ENCODE measurements at places on chromosomes 5 and 9.

DNA sequence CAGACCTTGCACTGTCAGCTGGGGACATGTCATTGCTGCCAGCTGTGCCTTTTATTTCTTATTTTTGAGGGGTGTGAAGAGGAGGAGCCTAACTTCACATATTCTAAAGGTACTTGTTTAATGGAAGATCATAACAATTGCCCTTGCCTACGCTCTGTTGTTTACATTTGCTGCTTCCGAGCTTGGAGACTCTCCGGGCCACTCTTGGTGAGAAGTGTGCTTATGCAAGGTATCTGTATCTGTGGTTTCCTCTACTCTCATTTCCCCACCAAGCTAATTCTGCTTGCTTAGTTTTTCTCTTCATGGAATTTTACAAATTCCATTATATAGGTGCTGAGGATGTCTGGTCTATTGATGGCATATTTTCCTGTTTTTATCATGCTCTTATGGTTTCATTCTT, 105.3 kb downstream of the RASGRF2 start:
- no peak for DNase-seq

DNA sequence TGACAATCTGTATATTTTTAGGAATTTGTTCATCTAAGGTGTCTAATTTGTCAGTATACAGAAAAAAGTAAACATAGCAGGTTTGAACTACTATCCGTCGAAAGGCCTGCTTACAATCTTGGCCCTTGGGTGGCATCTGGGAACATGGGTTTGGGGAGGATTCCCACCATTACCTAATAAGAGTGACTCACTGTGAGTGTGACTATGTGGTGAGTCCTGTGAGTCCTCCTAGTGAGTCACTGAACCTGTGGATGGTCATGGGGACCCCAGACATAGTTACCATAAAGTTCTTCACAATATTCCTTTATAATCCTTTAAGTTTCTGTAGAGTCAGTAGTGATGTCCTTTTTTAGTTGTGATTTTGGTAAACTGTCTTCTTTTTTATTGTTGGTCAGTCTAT, 37.0 kb downstream of the RNF130 start:
- no peak for DNase-seq

- no peak for DNase-seq
These were observed 316.1 kb downstream of the PSAT1 start for GRCh38 chr9:78613006-78613405.

- DNase-seq: no peak
These were observed 12.4 kb upstream of the RALGPS1 start for GRCh38 chr9:126902210-126902609.

DNA sequence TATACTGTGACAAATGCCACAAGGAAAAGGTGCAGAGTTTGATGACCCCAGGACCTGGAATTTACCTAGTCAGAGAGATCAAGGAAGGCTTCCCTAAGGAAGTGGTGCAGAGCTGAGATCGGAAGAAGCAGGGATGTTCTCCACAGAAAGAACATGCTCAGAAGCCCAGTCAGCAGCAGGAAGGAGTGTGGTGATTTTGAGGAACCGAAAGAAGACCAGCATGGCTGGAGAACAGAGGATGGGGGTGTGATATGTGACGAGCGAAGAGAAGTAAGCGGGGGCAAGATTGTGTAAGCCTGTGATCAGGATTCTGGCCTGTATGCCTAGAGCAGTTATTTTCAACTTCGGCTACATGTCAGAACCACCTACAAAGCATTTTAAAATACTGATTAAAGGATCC, 18.7 kb upstream of the PIK3R1 start:
- DNase-seq: no peak

DNA sequence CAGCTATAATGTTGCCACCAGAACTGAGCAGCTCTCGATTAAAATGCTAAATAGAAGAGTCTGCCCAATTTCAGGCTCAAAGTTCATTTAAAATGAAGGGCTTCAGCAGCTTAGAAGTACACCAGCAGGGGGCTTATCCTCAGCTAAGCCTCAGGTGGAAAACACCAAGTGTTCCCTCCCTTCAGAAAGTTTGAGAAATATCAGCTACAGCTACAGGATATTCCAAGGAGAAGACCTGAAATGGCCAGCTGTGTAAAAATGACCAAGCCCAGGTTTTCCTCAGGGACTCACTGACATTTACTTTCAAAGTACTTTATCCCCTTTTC, 395.4 kb downstream of the DTWD2 start:
- no peak for DNase-seq

DNA sequence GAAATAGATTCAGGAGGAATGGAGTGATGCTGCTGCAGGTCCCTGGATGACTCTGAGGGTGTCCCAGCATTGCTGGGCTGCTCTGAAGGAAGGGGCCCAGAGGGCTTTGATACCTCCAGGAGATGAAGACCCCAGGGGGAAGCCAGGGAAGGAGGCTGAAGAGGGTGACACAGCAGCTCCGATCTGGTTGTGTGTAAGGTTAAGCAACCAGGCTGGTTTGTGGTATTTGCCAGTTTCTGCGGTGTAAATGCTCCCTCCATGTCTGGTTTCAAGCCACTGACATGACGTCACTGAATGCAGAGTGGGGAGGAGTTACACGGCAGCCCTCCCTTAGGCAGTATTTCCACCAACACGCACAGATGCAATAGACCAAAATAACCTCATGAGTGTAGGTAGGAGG, 40.0 kb upstream of the ORM1 start:
- peak; percentile 37 for DNase-seq

- DNase-seq: no peak
These were observed 16.5 kb downstream of the CSF2 start for GRCh38 chr5:132090107-132090506.

- DNase-seq: no peak
These were observed 33.9 kb upstream of the AOPEP start for GRCh38 chr9:94692601-94693000.

DNA sequence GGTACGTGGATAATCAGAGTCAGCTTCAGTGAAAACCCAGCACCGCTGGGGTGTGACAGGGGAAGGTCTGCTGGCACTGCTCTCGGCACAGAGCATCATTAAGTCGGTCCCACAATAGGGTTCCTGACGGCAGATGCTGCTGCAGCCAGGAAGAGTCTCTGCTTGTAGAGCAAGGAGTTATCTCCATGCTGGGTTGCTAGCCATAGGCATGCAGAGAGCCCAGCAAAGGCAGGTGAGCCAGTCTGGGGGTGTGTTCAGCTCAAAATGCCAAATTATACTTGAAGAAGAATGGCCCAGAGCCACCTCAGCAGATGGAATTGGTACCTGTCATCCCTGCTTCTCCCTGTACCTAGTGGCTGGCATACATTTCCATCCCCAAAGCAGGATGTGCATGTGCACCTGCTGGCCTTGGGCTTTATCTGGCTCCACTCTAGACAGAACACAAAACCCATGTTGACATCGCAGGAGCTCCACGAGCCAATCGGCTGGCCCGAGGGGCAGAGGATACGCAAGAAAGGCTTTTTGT, 100.8 kb downstream of the WDR41 start:
- no peak for DNase-seq

- no peak for DNase-seq
These were observed 1.9 kb downstream of the FOXB2 start for GRCh38 chr9:77021291-77021894.

DNA sequence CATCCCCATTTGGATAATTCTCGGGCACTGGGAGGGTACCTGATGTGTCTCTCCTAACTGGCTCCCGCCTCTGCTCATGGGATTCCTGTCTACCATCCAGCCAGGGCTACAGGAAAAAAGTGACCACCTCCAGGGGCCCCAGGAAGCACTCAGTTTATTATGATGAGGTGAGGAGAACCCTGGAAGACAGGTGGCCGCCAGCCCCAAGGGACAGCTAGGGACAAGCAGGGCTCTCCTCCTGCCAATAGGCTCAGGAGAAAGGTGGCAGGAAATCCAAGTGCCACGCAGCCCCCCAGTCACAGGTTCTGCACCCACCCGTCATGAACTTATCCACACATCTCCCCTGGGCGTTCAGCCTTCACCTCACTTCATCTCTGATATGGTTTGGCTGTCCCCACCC, 61.5 kb upstream of the ZNF354A start:
- DNase-seq: no peak

DNA sequence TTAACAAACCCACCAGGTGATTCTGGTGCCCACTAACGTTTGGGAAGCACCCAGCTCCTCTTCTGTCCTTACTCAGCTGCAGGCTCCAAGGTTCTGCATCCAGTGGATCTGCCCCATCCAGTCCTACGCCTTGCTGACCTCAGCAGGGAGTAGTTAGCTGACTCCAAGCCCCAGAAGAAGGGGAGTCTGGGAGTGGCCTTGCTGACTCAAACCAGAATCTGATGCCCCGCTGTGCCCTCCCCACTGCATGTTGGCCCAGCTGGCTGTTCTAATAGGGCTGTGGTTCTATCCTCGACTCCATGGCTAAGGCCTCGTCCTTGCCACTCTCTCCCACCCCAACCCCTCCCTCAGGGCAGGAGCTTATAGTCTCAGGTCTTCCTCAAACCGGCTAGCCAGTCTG, 136.3 kb downstream of the TTLL11 start:
- DNase-seq: no peak

- DNase-seq: no peak
These were observed 51.9 kb downstream of the IPPK start for GRCh38 chr9:92617951-92618510.

GRCh38 chr5:72947498-72947897, 8.3 kb upstream of the FCHO2 start:
- DNase-seq: no peak

GRCh38 chr9:2466703-2467102, 154.9 kb upstream of the VLDLR start:
- no peak for DNase-seq

DNA sequence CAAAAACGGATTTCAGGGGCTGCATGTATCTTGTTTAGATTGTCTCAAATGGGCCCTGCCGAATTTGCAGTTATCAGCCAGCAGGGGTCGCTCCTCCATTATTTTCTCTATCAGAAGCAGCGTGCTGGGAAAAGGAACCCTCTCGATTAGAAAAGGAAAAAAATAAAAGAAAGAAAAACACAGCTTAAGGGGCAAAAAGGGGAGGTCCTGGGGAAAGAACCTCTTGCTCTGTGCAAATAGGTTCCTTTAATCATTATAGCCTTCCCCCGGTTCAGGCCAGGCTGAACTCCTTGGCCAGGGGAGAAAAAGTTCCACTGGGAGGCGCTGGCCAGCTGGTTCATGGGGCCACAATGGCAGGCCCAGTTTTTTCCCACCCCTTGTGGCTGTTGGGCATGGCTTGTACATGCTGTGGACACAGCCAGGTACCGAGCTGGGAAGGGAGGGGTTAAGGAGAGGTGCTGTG, 25.0 kb upstream of the CAPSL start:
- no peak for DNase-seq

DNA sequence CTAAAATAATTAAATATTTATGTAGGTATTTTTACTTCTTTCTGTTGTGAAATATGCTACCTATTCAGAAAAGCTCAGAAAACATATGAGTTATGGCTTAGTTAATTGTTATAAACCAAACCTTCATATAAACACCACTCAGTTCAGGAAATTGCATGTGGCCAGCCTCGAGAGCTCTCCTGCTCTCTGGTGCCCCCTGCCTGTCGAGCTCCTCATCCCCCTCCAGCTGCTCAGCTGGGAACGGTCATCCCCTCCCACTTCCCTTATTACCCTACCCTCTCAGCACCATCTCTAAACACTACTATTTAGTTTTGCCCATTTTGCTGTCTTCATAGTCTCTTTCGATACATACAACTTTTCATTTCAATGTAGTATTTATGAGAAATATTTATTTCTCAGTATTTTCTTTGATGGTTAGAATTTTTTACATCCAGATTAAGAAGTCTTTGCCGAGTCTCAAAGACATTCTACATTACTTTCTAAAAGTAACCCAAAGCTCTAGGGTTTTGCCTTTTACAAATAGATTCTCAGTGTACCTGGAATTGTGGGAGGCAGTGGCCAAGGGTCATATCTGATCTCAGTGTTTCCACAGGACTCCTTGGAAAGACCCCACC, 51.2 kb upstream of the SEMA4D start:
- peak; percentile 92 for DNase-seq

GRCh38 chr9:18238752-18239447, 235.1 kb upstream of the ADAMTSL1 start:
- no peak for DNase-seq

GRCh38 chr5:57831932-57832331, 349.3 kb upstream of the ACTBL2 start:
- no peak for DNase-seq

- DNase-seq: no peak
These were observed 25.2 kb upstream of the SYNPO start for GRCh38 chr5:150615141-150615699.

GRCh38 chr5:54212331-54212730, 98.0 kb downstream of the ARL15 start:
- DNase-seq: no peak

DNA sequence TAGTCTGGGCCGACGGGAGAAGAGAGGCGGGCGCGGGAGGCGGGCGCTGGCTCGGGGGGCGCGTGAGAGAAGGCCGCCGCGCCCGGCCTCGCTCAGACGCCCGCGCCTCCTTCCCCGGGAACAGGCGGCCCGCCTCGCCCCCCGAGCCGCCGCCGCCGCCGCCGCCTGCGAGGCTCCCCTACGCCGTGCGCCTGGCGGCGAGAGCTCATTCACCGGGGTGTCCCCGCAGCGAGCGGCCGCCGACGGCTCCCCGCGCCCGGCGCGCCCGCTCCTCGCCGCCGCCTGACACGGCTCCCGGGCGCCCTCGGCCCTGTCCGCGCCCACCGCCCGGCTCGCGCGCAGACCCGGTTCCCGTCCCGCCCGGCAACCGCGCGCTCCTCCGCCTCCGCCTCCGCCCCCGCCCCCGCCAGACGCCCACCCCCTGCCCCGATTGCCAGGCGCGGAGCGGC, at the start of gene GNAQ:
GNAQ (minus strand) TSS at position 368 of the 449 bp plus-strand sequence. CDS start 576 bp downstream, outside the sequence.
- DNase-seq: peak; percentile 38

DNA sequence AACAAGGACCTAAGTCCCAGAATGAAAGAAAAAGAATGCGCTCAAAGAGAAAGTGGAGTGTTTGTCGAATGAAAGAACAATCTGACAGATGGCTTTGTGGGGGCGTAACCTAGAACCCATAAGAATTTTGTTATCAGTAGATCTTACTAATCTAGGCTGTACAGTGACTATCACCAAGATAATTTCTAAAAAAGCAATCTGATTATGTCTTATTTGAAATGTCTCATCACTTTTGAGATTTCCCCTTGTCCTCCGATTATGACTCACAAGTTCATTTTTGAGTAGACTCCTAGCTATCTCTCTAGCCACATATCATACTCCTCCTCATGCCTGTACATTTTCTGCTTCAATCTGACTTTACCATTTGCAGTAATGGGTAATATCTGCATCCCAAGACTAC, 135.6 kb upstream of the SMARCA2 start:
- DNase-seq: no peak

DNA sequence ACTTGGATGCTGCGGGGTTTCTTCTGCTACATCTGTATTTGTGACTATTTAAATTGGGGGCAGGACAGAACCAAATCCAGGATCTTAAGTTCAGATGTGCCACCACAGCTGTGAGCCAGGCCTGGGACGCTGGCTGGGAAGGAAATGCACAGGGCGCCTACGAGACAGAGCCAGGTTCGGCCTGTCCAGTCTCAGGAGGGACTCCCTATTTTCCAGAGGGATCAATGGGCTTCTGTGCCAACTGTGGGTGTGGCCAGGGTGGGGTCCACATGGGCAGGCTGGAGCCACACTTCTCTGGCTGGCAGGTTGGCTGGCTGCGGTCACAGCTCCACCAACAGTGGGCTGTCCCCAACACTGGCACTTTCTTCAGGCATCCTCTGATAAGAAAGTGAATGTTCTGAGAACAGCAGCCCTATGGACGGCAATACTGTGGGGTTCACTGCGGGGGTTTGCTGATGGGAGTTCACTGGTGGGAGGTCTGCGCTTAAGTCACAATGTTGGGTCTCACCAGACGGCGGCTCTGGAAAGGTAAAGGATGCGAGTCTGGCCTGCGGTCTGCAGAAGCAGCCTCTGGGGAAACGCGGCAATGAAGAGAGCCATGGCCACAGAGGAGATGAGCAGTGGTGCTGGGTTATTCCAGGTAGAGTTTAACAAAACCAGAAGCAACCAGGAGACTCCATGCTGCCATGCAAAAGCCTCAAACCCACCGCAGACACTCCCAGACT, 78.1 kb downstream of the DAP start:
- DNase-seq: no peak

All from activated CD4-positive, alpha-beta T cell treated with anti-CD3 and anti-CD28 coated beads, Interleukin-2, amount 50 U/mL, for 48 hours (primary cell).